ENCODE measurements at places on chromosomes 7 and 10.

DNA sequence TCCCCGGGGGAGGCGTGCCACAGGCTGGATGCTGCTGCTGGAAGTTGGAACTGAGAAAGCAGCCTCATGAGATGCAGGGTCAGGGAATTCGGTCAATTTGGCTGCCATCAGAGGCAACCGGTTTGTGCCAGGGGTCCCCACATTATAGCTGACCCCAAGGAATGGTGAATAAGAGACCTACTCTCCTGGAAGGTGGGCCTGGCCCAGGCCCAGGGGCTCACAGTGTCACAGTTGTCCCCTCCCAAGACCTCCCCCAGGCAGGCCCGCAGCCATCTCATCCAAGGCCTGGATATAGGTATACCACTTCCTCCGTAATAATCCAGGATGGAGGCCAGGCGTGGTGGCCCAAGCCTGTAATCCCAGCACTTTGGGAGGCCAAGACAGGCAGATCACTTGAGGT lies 114.6 kb downstream of the NPTX2 start:
- no peak for DNase-seq

DNA sequence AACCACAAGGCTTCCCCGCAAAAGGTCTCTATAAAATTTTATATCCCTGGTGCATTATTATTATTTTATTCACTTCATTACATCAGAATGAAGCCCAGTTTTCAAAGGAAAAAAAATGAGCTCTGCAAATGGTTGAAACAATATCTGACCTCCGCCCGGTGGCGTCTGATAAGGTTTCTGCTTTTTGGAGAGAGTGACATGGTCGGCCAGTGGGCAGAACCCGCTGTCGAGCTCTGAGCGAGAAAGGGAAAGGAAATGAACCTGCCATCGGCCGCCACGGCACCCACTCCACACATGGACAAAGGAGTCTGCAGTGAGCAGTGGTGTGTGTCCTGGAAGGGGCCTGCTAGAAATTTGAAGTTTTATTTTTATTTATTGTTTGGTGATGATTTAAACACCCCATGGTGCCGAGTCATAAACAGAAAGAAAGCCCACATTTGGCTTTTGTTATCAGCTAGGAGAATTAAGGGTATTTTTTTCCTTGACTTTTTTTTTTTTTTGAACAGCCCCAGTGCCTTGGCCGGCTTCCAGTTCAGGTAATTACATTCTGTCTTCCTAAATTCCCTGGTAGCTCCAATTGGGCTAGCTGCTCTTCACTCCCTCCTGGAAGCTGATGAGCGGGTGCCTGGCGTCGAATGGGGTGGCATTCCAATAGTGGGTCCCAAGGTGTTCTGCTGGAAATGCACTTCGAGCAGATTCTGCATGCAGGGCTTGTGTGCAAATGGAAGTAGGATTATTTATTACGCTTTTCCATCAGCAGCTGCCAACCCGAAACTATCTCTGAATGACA lies 149.4 kb upstream of the MKI67 start:
- no peak for DNase-seq

- DNase-seq, result no peak
Measured at GRCh38 chr10:132703419-132704007, 82.4 kb downstream of the NKX6-2 start.

GRCh38 chr7:37450035-37450434 lies 1.4 kb upstream of the ELMO1 start:
- no peak for DNase-seq

DNA sequence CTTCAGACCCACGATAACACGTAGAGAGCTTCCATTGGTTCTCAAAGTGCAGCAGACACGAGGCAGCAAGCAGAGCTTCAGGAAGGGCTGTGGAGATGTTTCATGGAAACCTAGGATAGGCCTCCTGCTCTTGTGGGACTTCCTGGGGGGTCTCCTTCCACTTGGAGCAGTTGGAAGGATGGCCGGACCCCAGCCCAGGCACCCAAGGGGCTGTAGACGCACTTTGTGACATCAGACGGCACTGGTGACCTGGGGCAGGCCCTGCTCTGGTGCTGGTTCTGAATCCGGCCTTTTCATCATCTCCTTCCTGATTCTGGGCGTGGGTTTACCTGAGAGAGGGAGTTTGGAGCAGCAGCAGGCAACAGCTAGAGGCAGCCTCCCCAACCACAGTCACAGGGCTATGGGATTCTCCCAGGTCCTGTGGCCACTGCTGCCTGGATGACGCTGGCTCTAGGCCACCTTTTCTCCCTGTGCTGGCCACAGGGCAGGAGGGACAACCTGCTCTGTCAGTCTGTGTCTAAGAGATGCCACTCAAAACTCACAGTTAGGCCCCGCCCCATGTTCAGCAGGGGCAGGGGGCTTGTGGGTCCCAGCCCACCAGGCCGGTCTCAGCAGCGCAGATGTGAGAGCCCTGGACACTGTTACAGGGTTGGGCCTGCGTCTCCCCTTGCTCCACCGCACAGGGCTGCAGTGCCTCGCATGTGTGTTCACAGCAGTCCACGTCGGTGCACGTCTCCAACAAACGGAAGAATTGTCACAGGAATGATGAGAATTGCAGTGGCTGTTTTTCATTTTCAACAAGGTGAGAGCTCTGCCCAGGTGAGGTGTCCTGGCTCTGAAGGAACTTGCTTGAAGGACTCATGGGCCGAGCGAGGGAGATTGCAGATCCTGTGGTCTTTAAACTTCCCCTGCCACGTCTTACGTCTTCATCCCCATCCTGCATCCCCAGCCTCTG lies 569.3 kb downstream of the TCERG1L start:
- no peak for DNase-seq

DNA sequence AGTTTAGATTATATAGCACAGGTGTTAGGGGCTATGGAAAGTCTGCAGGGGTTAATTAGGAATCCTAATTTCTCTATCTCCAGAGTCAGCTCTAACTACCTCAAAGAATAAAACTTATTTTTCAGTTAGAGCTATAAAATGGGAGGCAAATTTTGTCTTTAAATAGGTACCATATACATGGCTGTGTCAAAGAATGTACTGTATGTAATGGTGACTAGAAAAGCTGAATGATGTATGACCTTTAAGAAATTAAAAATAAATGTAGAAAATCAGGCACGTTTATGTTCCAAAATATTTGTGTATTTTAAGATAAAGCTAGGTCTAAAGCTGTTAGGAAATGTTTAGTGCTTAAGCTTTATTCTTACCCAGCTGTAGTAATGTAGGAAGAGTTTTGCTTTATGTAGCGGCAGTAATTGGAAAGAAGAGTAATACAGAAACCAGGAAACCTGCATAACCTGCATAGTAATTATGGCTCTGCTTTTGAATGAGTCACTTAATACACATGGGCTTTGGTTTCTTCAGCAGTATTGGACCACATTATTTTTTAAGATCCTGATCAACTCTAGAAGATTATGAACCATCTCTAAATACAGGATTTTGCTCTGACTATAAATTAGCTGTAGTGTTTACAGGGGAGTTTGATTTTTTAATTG lies 85.0 kb downstream of the KMT2E start:
- no peak for DNase-seq

GRCh38 chr7:118286131-118286530 lies 61.6 kb downstream of the ANKRD7 start:
- DNase-seq, result no peak

- DNase-seq, result no peak
Measured at GRCh38 chr7:144086730-144087129, 652 bp downstream of the OR2A12 start.

- no peak for DNase-seq
Measured at GRCh38 chr10:118783776-118784545, 29.2 kb upstream of the CACUL1 start.

DNA sequence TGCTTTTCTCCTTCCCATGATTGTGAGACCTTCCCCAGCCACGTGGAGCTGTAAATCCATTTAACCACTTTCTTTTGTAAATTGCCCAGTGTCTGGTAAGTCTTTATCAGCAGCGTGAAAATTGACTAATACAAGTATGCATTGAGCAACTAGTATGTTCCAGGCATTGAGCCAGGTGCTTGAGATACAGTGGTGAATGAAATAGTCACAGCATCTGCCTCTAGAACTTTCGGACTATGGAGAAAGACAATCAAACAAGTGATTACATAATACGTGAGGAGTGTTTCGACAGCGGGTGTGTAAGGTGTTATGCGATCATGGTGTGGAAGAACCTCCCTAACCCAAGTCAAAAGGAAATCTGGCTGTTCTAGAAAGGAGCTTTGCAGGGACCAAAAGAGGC lies 21.6 kb upstream of the NUP205 start:
- no peak for DNase-seq

GRCh38 chr7:46557295-46557711 lies 636.2 kb upstream of the IGFBP3 start:
- no peak for DNase-seq

DNA sequence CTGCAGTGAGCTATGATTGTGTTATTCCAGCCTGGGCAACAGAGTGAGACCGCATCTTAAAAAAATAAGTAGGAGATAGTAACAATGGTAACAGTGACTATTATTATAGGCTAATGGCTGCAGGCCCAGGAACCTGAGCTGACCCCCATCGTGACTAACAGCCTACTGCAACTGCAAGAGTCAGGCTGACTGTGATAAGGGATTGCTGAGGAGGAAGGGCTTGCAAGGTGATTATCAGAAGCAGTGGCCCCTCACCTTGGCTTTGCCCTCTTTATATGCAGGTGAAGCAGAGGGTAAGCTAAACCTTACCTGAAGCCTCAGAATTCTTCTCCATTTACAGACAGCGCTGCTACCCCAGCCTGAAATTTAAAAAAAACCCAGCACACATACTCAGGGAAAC lies 83.9 kb upstream of the SDK1 start:
- no peak for DNase-seq

GRCh38 chr10:119621078-119621384 lies 24.3 kb upstream of the TIAL1 start:
- no peak for DNase-seq

GRCh38 chr7:84908196-84908793 lies 278.6 kb downstream of the SEMA3D start:
- no peak for DNase-seq

DNA sequence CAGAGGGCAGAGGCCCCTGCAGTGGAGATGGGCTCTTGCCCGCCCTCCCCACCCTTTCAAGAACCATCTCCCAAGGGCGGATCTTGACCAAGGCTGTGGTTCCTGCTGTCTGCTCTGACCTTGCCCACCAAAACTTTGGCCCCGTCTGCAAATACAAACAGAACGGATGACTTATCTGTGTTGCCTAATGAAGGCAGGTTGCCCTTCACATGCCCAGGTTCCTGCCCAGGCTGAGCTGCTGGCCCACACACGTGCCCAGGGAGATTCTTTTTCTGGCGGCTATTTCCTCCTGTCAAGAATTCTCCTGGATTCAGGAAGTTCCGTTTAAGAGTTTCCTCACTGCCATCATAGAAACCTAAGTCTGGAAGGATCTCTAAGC lies 78.3 kb downstream of the PROSER2 start:
- DNase-seq, result no peak

- DNase-seq, result no peak
Measured at GRCh38 chr7:50712252-50713122, 70.2 kb downstream of the GRB10 start.

DNA sequence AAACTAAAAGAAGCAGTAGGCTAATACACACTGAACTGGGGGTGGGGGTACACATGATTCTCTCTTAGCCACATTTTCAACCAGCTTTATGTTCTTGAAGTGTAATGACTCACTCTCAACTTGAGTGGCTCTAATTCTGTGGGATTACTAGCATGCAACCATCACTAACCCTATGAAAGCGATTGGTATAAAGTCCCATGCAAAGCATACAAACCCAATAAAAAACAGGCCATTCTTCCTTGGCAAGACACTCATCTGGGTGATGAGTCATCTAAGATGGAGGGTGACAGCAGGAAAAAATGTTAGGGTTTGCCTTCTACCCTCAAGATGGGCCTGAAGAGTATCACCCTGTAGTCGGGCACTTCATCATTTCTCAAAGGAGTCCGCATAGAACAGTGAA lies 14.9 kb upstream of the PON3 start:
- DNase-seq, result no peak

DNA sequence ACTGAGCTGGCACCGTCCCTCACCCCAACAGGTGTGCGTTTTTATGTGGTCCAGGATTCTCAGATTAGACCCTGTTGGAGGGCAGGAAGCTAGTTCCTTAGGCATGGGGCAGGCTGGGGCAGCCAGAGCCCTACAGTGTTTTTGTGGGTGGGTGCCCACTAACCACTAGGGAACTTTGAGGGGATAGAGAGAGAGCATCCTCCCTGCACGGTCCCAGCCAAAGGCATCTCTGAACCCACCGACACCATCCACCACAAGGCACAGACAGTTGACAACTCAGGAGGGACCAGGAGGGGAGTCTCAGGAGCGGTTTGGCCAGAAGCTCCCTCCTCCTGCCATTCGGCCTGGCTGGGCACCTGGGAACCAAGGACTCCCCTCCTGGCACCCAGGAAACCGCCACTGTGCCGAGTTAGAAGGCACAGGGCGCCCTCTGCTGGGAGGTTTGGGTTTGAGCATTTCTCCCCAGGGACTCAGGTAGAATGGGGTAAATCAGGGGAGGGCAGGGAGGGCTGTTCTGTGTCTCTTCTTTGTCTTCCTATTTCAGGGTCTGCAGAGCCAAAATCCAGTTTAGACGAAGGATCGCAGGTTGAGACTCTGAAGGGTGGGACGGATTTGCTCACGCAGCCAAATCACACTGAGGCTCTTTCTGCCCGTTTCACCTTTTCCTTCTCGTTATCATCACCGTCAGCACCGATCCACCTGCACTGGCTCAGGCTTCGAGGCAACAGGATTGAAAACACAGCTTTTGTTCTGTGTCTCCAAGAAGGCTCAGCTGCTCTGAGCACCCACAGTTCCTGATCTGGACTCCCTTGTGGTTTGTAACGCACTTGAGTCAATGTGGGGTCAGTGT lies 84.8 kb upstream of the COL13A1 start:
- peak; percentile 50 for DNase-seq

DNA sequence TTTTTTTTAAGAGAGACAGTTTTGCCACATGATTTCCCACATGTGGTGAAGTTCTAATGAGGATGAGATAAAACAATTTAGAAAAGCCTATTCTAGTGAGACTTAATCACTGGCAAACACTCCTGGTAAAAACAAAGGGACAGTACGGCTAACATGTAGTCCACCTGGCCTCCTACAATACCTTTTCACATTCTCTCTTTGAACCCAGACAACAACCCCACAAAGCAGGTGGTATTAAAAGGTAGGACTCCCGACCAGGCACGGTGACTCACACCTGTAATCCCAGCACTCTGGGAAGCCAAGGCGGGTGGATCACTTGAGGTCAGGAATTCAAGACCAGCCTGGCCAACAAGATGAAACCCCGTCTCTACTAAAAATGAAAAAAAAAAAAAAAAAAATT lies 12.4 kb downstream of the PARD3 start:
- DNase-seq, result no peak

GRCh38 chr7:5477126-5477525 lies 53.5 kb upstream of the TNRC18 start:
- DNase-seq, result no peak

GRCh38 chr7:78487464-78487863 lies 688.9 kb downstream of the PHTF2 start:
- no peak for DNase-seq
